ENCODE measurements at places on chromosomes 12 and 14.

DNA sequence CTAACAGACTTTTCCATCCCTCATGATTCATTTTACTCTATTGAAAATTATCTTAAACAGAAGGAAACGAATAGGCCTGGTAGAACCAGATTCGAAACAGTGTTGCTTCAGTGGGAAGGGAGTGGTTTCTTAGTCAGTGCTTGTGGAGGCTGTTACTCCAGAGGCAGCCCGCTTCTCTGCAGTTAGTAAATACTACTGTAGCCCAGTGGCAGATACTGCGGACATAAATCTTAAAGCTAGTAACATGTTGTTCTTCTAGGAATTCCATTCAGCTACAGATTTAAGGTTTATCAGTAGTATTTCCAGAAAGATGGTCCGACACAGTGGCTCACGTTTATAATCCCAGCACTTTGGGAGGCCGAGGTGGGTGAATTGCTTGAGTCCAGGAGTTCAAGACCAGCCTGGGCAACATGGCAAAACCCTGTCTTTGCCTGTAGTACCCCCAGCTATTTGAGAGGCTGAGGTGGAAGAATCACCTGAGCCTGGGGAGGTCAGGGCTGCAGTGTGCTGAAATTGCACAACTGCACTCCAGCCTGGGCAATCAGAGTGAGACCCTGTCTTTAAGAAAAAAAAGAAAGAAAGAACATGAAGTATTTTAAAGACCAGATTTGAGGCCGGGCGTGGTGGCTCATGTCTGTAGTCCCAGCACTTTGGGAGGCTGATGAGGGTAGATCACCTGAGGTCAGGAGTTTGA is 45.9 kb downstream of the DIP2B start:
- no peak for DNase-seq

GRCh38 chr12:89082370-89082753 is 269.9 kb downstream of the DUSP6 start:
- DNase-seq = no peak

DNA sequence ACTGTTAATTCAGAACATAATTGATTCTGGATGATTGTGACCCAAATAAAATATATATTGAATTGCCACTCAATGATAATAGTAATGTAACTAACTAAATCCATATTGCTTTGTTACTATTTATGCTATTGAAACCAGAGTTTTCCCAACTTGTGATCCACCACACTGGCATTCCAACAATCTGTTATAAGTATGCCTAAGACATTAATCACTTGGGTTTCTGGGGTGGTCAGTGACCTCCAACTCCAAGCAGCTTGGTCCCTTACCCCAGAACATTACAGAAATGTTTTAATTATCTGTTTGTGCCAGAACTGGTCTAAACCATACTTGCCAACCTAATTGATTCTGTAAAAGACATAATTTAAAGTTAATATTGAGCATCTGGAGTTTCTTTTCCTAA is 14.6 kb downstream of the CAPS2 start:
- no peak for DNase-seq

GRCh38 chr12:46493834-46494181 is 121.2 kb upstream of the SLC38A2 start:
- no peak for DNase-seq

- DNase-seq = no peak
These were observed 50.1 kb downstream of the PHLDA1 start for GRCh38 chr12:75981247-75982168.

DNA sequence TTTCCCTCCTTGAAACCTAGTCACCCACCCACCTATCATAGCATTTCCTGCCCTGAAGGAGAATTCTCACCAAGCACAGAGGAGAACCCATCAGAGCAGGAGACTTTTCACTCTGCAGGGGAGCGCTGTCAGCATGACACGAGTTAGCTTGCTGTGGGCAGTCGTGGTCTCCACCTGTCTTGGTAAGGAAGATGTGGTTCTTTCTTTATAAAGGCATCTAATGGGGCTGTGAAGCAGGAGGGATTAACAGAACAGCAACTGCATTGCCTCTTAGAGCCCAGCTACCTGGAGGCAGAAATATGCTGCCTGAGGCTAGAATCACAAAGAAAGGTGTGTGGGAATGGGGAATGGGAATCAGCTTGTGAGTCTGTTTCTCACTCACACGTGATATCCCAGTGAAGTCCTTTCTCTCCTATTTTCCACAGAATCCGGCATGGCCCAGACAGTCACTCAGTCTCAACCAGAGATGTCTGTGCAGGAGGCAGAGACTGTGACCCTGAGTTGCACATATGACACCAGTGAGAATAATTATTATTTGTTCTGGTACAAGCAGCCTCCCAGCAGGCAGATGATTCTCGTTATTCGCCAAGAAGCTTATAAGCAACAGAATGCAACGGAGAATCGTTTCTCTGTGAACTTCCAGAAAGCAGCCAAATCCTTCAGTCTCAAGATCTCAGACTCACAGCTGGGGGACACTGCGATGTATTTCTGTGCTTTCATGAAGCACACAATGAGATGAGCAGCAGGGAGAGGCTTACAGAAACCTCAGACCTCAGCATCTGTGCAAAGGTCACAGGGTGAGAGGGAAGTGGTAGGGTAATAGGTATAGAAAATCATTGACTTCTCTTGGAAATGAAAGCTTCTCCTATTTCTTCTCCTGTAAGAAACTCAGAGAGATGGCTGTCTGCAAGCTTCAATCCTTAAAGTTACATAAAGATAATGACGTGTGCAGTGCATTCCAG is 316.9 kb downstream of the DAD1 start:
- DNase-seq = no peak

Data from nucleus accumbens (tissue), 56 donors.